ENCODE measurements at places on chromosomes 2 and 18.
A peak's percentile ranks its signal among the peaks of the same experiment; 100 is the strongest.

GRCh38 chr2:24382363-24383073 lies 22.2 kb upstream of the ITSN2 start:
- peak; percentile 79 for DNase-seq

GRCh38 chr2:3587021-3587420 lies 7.9 kb upstream of the COLEC11 start:
- no peak for DNase-seq

- no peak for DNase-seq
Observed at GRCh38 chr2:10372203-10372861, 69.6 kb downstream of the HPCAL1 start.

- peak; percentile 64 for DNase-seq
Observed at GRCh38 chr18:66560094-66560493, 43.8 kb downstream of the CDH19 start.

DNA sequence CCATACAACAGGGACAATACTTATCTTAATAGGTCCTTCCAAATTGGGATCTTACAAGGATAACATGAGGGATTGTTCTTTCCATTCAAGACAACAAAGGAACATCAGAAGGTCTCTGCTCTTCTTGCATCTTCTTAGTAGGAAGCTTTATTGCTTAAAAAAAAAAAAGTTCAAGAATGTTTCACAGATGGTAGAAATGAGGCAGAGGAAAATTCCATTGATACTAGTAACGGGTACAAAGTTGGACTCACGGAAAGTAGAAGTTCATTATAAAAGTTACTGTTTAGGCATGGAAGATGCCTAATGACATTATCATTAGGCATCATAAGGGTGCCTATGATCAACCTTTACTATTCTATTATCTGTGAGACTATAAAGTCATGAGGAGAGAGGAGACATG lies 136.2 kb downstream of the LAMA3 start:
- DNase-seq: no peak

- no peak for DNase-seq
Observed at GRCh38 chr2:177363332-177363731, 29.2 kb upstream of the AGPS start.

DNA sequence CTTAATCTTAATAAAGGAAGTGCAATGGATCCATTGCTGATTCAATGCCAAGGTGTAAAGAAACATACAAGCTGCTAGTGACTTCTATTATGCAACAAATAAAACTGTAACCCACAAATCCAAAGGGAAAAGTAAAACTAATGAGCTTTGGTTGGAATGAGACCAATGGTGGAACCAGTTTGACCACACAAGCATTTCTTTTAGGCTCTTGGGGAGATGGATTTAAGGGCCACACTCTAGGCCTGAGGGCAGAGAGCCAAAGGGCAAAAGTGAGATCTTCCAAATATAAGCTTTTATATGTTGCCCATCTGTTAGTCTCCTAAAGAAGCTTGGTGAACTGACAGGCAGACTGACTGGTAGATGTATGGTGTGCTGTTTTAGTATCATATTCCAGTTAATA lies 41.5 kb upstream of the MMADHC start:
- no peak for DNase-seq

- DNase-seq: no peak
Observed at GRCh38 chr2:94870440-94871225, 597 bp upstream of the TEKT4 start.

DNA sequence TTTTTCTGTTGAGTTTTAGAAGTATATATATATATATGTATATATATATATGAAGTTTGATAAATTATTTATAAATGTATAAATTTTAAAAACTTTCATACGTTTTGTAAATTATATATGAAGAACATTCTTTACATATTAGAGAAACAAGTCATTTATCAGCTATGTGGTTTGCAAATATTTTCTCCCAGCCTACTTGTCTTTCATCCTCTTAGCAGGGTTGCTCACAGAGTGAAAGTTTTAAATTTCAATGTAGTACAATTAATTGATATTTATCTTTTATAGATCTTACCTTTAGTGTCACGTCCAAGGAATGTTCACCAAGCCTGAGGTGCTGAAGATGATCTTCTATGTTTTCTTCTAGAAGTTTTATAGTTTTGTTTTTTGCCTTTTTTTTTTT lies 78.3 kb upstream of the HS6ST1 start:
- no peak for DNase-seq

DNA sequence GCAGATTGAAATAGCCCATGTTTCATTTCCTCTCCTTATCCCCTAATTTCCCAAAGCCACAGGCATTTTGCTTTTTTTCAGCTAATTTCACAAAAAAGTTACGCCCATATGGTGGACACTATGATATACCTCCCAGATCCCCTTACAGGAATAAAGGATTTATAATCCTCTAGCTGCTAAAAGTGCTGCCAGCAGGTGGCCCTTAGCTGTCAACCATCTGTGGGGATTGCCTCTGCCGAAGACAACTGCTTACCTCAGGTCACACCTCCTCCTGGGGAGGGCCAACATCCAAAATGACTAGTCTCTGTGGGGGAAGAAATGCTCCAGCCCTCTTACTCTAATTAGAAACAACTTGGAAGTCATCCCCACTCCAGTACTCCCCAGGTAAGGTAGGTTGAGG lies 61.0 kb upstream of the EPB41L3 start:
- DNase-seq: no peak

DNA sequence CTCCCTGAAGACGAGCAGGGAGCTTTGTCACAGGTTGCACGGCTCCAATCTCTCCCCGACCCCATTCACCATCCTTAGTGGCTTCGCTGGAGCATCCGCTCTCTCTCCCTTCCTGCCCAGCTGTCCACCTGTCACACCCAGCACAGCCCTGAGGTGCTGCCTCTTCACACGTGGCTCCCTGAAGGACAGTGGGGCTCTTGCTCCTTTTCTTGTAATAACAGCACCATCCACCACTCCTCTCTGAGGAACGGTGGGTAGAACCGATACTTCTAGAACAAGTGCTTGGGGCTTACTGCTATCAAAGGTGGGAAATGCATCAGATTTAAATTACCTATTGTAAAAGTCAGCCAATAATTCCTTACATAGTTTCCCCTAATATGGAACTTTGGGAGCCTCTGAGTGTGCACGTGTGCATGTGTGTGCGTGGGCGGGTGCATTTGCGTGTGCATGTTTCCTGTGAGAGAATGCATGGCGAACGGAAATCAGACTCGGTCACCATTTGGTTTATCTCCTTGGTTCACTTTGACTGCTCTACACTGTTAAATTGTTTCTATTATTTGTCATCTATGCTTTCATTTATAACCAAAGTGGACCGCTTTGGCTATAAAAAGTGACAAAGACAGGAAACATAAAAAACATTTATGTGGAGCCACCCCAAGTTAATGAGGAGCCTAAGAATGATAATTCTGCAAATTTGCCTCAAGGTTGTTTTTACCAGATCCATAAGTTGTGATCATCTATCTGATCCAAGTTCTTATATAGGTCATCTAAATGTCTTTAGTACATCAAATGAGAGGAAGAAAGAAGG lies 39.1 kb downstream of the KLHL29 start:
- DNase-seq: no peak

DNA sequence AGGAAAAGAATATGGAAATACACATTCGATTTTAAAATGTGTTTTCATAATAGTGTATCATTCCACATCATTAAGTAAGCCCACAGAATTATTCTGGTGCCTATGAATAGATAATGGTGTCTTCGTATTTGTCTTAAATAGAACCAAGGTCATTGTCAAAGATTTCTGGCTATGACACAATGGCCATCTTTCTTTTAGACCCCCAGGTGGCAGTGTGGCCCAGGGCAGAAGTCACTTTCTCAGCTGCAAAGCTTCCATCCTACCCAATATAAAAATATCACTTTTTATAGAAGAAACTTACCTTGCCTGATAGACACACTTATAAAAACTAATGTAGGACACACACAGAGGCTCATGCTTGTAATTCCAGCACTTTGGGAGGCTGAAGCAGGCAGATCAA lies 57.5 kb downstream of the ZRANB3 start:
- DNase-seq: peak; percentile 51

- DNase-seq: no peak
Observed at GRCh38 chr2:230865766-230866755, 1.3 kb downstream of the ITM2C start.

- DNase-seq: no peak
Observed at GRCh38 chr18:78611201-78611800, 368.3 kb upstream of the SALL3 start.

GRCh38 chr18:1092228-1092627 lies 187.6 kb downstream of the ADCYAP1 start:
- no peak for DNase-seq

DNA sequence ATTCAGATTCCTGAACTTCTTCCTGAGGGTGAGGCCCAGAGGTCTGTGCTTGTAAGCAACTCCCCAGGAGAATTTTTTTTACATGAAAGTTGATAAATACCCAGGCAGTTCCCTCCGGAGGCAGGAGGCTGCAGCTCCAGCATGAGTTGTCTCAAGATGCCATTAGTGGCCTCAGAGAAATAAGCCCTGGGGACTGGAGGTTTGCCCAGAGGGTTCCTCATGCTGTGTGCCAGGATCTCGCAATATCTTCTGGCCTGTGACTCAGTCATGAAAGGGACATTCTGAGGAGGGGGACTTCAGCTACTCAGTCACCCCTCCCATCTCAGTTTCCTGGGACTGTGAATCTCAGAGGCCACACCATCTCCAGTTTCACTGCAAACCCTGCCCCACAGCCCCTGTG lies 49.9 kb downstream of the LYPD1 start:
- no peak for DNase-seq

GRCh38 chr2:71604726-71605120 lies 151.4 kb downstream of the DYSF start:
- DNase-seq: no peak

- DNase-seq: no peak
Observed at GRCh38 chr18:34695310-34695709, 14.8 kb upstream of the DTNA start.

DNA sequence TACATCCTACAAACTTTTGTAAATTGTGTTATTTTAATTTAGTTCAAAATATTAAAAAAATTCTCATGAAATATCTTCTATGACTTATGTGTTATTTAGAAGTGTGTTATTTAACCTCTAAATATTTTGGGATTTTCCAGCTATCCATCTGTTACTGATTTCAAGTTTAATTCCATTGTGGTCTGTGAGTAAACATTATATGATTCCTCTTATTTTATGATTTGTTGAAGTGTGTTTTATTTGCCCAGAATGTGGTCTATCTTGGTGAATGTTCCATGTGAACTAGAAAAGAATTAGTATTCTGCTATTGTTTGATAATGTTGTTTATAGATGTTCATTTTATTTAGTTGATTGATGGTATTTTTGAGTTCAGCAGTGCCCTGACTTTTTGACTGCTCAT lies 136.0 kb downstream of the ZNF804A start:
- no peak for DNase-seq

DNA sequence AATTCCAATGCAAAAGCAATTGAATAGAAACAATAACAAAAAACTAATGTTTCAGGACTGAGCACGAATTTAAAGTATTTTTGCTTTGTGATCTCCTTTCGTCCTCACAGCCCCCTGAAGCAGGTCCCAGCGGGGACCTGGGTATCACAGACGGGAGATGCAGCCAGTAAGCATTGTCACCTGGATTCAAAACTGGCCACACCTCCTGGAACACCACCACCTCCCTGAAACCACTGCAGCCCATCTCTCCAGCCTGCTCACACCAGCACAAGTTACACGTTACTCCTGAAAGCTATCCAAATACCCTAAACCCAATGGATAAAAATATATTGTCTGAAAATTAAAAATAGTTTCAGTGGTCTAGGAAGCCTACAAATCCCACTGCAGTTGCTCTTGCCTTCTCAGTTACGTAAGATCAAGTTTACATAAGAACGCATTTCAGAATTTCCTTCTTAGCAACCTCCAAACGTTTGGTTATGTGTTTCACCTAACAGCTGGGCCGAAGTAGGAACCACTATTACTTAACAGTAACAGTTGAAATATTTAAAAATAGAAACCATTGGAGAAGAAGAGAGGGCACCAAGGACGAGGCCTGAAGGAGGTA lies 178.0 kb downstream of the HDAC4 start:
- no peak for DNase-seq

DNA sequence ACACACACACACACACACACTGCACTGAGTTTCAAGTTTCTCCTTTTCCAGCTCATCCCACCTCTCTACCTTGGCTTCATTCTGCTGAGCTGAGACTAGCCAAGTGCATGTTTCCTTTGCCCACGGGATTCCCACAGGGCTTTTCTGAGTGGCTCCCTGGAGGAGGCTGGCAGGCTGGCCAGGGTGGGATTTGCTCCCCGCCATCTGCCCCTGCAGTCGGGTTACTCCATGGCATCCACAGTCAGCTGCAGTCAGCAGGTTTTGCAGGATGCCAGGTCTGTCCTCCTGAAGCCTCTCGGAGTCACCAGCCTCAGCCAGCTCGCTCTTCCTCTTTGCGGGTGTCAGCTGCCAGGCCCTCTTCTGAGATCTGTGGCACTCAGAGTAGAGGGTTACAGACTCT lies 783.7 kb upstream of the SOX11 start:
- DNase-seq: no peak

GRCh38 chr2:32489061-32489460 lies 132.2 kb downstream of the BIRC6 start:
- no peak for DNase-seq

DNA sequence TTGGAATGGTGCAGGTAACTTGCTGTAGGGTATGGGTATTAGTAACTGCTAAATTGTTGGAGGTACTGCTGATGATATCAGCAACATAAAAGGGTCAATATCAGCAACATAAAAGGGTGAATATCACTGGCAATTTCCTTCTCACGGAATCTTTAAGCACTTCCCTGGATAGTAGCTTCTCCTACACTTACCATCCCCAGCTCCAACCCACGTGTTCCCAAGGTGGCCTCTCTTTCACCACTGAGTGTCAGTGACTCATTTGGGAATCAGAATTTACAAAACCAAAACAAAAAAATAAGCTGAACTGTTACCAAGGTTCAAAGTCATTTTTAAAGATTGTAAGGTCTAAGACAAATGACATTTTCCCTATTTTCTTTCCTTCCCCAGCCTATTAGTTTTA lies 70.8 kb downstream of the LRP2 start:
- DNase-seq: no peak
